ENCODE measurements at places on chromosomes 7 and 10.
A peak's percentile ranks its signal among the peaks of the same experiment; 100 is the strongest.

GRCh38 chr7:29611941-29612544 lies 48.4 kb downstream of the PRR15 start:
- no peak for DNase-seq

- DNase-seq, result peak; percentile 25
Measured at GRCh38 chr7:30396389-30396788, 82.2 kb downstream of the NOD1 start.

- DNase-seq, result no peak
Measured at GRCh38 chr10:45058992-45059561, 58.4 kb downstream of the ZNF22 start.

DNA sequence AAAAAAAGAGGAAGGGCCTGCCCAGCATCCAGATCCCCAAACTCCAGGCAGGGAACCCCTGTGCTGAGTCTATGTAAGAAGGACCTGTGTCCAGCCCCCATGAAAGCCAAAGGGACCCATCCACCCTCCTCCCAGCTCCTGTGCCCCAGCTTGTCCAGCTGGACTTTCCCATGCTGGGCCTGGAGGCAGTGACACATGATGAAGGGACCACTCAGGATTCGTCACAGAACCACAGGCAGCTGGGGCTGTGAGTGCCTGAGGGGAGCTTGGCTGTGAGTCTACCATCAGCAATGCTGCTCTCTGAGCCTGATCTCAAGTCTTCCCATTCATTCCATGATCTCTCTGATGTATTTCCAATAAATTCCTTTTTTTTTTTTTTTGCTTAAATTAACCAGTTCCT lies 36.2 kb upstream of the MNX1 start:
- no peak for DNase-seq

DNA sequence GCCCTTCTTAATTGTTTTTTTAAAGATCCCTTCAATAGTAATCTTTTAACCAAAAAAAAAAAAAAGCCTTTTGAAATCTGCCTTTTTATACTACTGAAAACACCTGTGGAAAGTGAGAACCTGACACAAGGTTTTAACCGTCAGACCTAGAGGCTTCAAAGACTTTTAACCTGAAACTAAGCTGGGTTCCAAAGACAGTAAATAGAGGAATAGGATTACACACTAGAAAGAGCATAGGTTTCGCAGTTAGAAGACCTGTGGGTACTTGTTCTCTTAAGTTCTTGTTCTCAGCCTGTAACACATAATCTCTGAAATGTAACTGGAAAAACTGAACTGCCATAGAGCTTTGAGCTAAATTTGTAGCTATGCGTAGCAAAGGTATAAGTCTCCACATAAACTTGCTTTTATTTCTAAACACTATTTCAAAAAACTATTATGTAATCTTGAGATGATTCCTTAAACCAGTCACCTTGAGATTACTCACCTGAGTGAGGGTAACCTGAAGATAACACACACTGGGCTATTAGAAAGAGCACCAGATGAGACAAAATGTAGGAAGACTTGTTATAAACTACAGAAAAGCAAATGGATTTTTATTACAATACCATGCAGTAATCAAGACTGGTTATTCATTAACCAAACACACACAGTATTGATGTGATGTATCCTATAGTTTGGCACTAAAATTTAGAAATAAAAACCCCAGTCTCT lies 196.6 kb upstream of the FRMD4A start:
- no peak for DNase-seq

DNA sequence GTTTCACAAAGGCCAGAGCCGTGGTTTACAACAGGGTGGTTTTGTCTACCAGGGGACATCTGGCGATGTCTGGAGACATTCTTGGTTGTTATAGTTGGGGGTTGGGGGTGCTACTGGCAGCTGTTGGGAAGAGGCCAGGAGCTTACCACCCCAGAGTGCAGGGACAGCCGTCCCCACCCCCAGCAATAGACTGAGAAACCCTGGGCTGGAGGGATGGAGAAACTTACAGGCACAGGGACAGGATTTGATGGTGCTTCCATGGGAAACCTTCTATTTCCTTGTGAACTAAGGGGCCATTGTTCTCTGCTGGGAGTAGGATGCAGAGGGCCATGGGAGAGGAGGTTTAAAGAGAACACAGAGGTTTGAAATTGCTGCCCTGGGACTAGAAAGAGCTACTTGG lies 10.9 kb downstream of the ADCK2 start:
- DNase-seq, result no peak

All from G401 (cell line).